ENCODE measurements at places on chromosomes 13 and 19. TPM values are rescaled to one million over a fixed set of nuclear protein-coding genes. Genes with fewer than 3 reads are reported as not detected.

SPRED3 gene
- total RNA-seq: 1.8 TPM

TEX26 gene
- total RNA-seq: not detected

ZNF606 gene
- total RNA-seq: 11.1 TPM

ZNF324 gene
- 12.7 TPM for total RNA-seq

C19orf67 gene
- not detected for total RNA-seq
